Pancreas (tissue), 10 donors: ENCODE measurements at places on chromosomes 7 and 10.

- DNase-seq = no peak
Observed at GRCh38 chr7:137847568-137848050, 835 bp upstream of the DGKI start.

GRCh38 chr7:30970594-30971094 is 6.9 kb downstream of the GHRHR start:
- no peak for DNase-seq

- no peak for DNase-seq
Observed at GRCh38 chr7:138429577-138430250, 30.3 kb upstream of the TRIM24 start.

DNA sequence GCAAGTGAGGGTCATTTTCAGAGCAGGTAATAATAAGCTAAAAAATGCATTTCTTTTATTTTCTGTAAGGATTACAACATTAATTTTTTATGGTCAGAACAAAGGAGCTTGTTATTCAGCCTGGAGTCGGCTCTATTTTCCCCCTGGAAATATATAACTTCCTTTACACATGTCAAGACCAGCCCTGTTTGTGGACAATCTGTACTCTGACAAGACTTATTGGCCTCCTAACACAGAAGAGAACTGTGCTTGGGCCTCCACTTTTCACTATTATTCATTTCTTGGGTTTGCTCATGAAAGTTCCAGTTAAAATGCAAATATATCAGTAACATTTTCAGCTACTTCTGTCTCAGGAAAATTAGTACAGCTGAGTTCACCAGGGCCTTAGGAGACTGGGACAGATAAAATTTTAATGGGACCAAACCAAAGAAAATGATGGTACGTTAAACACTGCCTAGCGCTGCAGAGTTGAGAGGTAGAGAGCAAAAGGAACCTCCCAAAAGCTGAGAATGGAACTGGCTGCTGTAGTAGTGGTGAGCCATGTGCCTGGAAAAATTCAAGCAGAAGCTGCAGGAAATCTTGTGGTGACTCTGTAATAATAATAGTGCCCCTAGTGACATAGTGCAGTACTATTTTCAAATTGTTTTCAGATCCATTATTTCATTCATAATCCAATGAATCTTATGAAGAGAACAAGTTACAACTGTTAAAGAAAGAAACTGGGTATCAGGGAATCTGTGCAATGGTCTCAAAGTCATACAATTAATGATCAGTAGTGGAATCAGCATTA is 227.2 kb upstream of the KIAA1217 start:
- DNase-seq = no peak

GRCh38 chr10:91127341-91128082 is 93.0 kb upstream of the PCGF5 start:
- DNase-seq = no peak

- no peak for DNase-seq
Observed at GRCh38 chr7:1054861-1055450, 10.6 kb downstream of the GPR146 start.

DNA sequence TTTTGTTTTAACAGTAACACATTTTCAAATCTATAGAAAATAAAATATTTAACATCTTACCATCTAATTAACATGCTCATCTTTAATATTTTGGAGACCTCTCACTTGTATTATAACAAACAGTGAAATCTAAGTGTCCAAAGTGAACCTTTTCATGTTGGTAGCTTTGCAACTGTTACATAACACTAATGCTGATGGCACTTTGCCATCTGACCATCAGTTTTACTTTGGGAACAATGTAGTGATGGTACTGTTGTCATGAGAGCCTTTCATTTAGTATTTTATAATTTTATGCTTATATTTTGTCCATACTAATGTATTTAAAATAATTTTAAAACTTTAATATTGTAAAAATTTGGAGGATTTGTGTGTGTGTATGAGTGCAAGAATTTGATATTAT is 1017.0 kb upstream of the KCND2 start:
- no peak for DNase-seq

DNA sequence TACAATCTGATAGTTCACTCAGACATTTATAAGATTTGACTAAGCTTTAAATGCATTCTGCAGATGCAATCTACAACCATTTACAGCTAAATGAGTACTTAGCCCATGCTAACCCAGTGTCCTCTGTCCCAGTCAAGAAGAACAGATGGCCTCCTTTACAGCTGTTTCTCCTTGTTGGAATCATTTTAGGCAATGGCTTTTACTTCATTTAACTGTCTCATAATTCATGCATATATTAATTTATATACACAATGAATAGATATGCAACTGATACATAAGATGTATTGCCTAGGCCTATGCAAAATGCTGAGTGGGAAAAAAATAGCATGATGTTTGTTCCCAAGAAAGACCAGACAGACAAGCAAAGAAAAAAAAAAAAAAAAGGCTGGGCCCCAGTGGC is 82.2 kb downstream of the TSPAN12 start:
- no peak for DNase-seq

- no peak for DNase-seq
Observed at GRCh38 chr7:112400141-112400540, 50.1 kb upstream of the IFRD1 start.

- DNase-seq = no peak
Observed at GRCh38 chr10:71302874-71303568, 16.0 kb upstream of the SLC29A3 start.
